ENCODE measurements at places on chromosomes 3 and 15.

- DNase-seq: no peak
Observed at GRCh38 chr15:98581715-98582114, 66.6 kb upstream of the IGF1R start.

DNA sequence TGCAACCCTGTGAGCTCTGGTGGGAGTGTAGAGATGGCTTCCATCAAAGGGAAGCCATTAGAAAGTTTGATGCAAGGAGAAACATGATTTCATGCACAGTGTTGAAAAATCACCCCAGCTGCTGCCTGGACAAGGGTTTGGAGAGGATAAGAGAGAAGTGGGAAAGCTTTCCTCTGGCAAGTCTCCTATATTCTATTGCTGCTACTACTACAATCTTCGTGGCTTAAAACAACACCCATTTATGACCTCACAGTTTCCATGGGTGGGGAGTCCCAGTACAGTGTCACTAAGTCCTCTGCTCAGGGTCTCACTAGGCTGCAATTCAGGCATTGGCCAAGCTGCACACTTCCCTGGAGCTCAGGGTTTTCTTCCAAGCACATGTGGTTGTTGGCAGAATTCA lies 229.3 kb downstream of the TAFA4 start:
- DNase-seq: no peak

GRCh38 chr3:170703121-170703588 lies 117.3 kb upstream of the SLC7A14 start:
- DNase-seq: no peak

- no peak for DNase-seq
Observed at GRCh38 chr3:185153171-185153771, 411 bp upstream of the C3orf70 start.

DNA sequence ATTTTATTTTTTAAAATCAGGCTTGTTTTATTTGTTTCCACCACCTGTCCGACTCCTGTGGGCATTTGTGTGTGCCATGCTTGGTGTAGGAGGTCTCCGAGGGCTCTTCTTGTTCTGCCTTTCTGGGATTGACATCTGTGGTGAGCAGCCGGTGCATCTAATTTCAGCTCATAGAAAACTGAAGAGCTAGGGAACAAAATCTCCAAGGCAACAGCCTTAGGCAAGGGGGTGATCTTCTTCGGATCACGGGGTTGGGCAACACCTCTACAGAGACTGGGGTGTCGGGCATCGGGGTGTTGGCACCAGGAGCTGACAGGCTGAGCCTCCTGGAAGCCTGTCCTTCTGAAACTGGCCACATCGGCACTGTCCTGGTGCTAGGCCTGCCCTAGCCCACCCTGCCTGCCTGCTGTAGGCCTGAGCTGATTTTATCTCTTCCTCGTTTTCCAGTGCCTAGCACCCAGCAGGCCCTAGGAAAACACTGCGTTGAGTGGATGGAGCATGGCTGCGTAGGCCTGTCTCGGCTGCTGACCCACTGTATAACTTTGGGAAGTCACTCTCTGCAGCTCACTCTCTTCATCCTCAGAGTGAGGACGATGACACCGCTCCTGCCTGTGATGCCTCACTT lies 10.3 kb downstream of the CHCHD6 start:
- DNase-seq: no peak

- DNase-seq: no peak
Observed at GRCh38 chr15:50298340-50298739, 32.8 kb upstream of the HDC start.

GRCh38 chr3:104291437-104291851 lies 1075.3 kb upstream of the ALCAM start:
- no peak for DNase-seq

DNA sequence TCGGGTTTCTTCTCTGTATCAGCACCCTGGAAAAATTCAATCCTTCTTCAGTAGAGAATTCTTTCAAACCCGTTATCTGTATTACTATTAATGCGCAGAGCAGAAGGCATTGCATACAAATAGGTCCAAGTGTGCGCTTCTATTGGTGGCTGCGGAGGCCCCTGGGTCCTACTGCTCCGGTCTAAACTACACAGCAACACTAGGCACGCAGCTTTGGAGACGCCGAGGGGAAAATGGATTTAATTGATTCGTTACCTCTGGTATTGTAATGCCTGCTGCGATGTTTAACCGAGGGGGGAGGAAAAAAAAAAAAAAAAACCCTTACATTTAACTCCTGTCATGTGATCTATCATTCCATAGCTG lies at the start of gene ROBO1:
ROBO1 (minus strand) TSS at position 94 of the 363 bp plus-strand sequence.
- DNase-seq: no peak

- DNase-seq: no peak
Observed at GRCh38 chr15:74504836-74505235, 36.2 kb upstream of the ARID3B start.

DNA sequence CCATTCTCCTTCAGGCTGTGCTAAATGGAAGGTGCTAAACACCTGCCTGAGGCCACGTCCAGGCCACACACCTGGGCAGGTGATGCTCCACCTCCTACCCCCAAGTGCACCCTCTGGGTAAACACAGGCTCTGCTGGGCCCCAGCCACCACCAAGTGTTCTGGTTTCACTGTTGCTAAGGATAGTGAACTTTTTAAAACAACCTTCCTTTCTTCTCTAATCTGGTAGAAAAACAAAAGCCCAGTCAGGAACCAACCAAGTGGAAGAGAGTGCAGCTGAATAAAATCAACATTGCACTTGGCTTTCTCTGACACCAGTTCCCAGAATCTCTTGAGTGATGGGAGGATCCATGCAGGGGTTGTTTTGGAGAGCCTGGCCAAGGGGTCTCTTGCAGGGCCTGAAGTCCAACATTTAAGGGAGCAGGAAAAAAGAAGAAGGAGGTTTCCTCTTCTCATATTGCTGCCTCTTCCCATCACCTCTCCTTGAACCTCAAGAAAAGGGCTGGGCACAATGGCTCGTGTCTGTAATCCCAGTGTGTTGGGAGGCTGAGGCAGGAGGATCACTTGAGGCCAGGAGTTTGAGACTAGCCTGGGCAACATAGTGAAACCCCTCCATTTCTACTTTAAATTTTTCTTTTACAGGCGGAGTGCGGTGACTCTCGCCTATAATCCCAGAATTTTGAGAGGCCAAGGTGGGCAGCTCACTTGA lies 26.2 kb upstream of the ATP13A3 start:
- DNase-seq: no peak

- no peak for DNase-seq
Observed at GRCh38 chr3:120875989-120876388, 32.0 kb upstream of the STXBP5L start.

DNA sequence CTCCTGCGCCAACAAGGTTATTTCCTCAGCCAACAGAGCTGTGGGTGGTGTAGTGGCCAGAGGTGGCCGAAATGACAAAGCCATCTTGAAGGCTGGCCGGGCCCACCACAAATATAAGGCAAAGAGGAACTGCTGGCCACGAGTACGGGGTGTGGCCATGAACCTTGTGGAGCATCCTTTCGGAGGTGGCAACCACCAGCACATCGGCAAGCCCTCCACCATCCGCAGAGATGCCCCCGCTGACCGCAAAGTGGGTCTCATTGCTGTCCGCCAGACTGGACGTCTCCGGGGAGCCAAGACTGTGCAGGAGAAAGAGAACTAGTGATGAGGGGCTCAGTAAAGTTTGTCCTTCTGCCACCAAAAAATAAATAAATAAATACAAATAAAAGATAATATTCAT lies 481.4 kb upstream of the NAALADL2 start:
- DNase-seq: no peak

DNA sequence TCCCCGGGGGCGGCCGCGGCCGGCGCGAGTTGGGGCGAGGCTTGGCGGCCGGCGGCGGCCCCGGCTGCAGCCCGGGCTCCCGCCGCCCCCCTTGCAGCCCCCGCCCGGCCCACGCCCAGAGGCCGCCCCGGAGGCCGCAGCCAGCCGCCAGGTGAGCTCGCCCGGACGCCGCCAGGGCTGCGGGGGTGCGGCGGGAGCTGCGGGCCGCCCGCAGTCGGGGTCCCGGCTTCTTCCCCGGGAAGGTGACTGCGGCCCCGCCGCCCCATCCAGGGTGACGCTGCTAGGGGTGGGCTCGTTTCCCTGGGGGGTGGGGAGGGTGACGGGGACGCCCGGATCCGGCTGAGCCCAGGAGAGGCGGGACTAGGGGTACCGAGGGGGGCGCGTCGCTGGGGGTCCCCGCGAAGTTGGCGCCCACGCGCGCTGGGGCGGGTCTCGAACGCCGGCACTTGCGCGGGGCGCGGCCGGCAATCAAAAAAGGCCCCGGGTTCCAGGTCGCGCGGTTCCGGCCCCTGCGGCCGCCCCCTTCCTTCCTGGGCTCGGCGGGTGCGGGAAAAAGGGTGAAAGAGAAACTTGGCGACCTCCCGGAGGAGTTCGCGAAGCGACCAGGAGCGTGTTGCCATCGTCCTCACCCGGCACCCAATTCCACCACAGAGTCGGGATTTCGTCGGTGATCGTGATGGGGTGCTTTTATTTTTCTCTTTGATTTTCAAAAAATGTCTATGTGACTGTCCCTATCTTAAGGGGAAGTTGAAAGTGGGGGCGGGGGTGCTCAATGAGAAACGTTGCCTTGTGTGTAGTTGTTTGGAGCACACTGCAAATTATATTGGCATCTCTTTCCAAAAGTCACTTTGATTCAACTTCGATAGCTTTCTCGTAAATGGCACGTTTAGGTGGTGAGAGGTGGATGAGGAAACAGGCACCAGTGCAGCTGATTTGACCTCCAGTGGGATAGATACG lies 619 bp downstream of the ATXN7 start:
- peak; percentile 23 for DNase-seq

DNA sequence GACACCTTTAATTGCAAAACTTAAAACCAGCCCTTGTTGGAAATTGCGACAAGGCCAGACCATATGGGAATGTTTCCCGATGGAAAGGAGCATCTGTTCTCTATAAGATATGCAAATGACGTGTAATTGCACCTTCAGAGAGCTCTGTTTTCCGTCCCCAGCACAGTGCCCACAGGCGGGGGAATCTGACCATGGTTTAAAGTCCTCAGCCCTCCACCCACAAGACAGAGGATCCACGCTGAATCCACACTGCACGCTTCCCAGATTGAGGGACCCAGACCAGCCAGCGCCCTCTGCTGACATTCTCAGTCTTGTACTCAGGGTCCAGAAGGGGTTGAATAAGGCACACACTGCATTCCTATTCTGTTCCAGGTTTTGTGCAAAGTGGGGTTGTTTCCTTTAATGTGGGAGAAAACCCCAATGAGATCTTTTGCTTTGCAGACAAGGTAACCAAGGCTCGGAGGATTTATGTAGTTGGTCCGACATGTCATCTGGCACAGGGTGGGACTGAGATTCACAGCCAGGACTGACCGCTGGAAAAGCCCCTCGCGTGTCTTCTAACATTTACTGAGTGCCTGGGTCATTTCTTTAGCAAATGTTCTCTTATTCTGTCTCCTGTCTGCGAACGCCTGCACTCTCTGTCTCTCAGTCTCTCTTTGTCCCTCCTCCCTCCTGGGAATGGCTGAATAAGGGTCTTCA lies 36.8 kb upstream of the KLHL25 start:
- peak; percentile 30 for DNase-seq

DNA sequence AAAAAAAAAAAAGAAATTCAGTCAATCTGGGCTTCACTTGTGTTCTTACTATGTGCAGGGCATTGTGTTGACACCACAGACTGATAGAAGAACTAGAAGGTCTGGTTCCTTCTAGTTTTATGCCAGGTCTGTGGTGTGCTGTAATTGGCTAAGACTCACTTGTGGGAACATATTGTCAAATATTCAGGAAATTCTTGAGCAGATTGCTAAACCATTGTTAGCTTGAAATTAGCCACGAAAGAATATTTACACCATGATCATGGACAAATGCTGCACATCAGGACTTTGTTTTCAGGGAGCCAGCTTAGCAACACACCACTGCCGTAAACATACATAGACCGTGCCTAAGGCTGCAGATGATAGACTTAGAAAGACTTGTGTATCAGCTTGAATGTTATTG lies 74.6 kb downstream of the GTPBP8 start:
- DNase-seq: no peak

- no peak for DNase-seq
Observed at GRCh38 chr3:12351145-12351544, 62.3 kb downstream of the PPARG start.
